ENCODE measurements at places on chromosomes 5 and 9. TPM values are rescaled to one million over a fixed set of nuclear protein-coding genes. Genes with fewer than 3 reads are reported as not detected.

Gene ENTPD2
- 0.79 TPM for total RNA-seq

Gene NR4A3
- not detected for total RNA-seq

Gene FOXD4L3
- total RNA-seq: not detected

Gene PCDHB14
- total RNA-seq: 0.26 TPM

Gene CATSPER3
- total RNA-seq: under 0.01 TPM

Gene BTNL8
- total RNA-seq: not detected
